ENCODE measurements at places on chromosomes 1 and 21. TPM values are rescaled to one million over a fixed set of nuclear protein-coding genes. Genes with fewer than 3 reads are reported as not detected.

GRCh38 chr21:28337315-28337714 lies 655.4 kb downstream of the LTN1 start:
- no peak overlapping the region for H3K4me3 ChIP-seq
- DNase-seq, result no peak
- H3K4me1 ChIP-seq, result no peaks in the 10 kb centered on the region
- H3K27ac ChIP-seq, result no peak overlapping the region

GRCh38 chr1:6245869-6246496 lies 2.0 kb downstream of the HES3 start:
- peaks cover 75% of the 10 kb centered on the region for H3K27me3 ChIP-seq
- peaks cover 6% of the 10 kb centered on the region for H3K4me1 ChIP-seq
- peak; percentile 67 for DNase-seq
- H3K27ac ChIP-seq, result no peak overlapping the region
- no peaks in the 10 kb centered on the region for H3K36me3 ChIP-seq

DNA sequence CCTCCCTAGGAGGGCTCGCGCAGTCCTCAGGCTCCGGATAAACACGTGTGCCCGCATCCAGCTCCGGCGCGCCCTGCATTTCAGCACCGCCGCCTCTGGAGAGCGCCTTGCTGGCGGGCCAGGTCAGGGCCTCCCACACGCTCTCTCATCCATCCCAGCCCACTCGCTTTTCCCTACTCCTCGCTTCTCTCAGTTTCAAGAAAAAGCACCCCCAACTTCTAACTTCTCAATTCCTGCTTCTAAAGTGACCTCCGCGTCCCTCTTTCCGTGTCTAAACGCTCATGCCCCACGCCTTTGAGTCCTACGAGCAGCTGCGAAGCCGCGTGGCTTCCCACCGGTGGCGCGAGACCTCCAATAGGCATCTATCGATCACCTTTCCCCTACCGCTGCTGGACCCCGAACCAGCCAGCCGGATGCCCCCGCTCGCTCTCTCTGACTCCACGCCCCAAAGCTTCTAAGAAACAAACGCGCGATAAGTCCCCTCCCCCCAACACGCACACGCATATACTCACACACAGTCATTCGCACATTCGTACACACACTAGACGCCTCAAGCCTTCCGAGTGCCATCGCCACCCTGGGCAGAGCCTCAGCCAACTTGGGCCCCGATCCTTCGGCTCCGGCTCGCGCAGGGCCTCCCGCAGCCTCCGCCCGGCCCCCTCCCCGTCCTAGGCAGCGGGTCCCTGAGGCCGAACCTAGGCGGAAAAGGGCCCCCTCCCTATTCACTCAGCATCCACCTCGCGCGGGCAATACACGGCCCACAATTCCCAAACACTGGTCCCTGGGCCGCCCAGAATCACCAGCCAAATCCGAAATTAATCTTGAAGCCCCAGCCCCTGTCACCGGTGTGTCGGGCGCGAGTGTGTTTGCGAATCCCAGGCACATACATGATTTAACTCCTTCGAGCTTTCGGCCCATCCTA lies 1.1 kb downstream of the NMNAT2 start:
- no peak overlapping the region for H3K27ac ChIP-seq
- peak; percentile 58 for DNase-seq
- peaks cover 23% of the 10 kb centered on the region for H3K4me1 ChIP-seq
- peaks cover 74% of the 10 kb centered on the region for H3K27me3 ChIP-seq
- H3K4me3 ChIP-seq, result peak overlapping the region; percentile 60

The DSTYK gene
- total RNA-seq, result 14.4 TPM

The CRP gene
- total RNA-seq, result not detected

DNA sequence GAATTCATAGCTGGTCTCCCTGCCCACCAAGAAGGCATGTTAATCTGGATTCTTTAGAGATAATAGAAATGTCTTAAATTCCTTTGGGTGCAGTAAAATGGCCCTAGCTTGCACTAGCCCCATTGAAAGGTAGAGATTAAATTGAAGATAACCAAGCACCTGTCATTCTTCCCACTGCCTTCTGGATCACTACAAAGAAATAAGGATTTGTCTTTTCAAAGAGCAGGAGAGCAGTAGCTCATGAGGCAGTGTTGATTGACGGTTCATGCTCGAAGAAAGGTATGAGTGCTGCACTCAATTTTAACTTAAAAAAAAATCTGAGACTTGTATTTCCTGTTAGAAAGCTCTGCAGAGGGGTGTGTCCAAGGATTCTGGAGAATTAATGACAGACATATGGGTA lies 74.9 kb upstream of the F3 start:
- no peak overlapping the region for H3K4me3 ChIP-seq
- H3K36me3 ChIP-seq, result no peaks in the 10 kb centered on the region
- no peak overlapping the region for H3K27ac ChIP-seq
- DNase-seq, result no peak
- peaks cover 10% of the 10 kb centered on the region for H3K27me3 ChIP-seq

GRCh38 chr1:28860332-28861073 lies 48.5 kb downstream of the OPRD1 start:
- H3K4me1 ChIP-seq, result no peaks in the 10 kb centered on the region
- H3K36me3 ChIP-seq, result no peaks in the 10 kb centered on the region
- no peak overlapping the region for H3K27ac ChIP-seq
- H3K27me3 ChIP-seq, result peaks cover 2% of the 10 kb centered on the region
- DNase-seq, result no peak

The ARHGAP29 gene
- not detected for total RNA-seq

DNA sequence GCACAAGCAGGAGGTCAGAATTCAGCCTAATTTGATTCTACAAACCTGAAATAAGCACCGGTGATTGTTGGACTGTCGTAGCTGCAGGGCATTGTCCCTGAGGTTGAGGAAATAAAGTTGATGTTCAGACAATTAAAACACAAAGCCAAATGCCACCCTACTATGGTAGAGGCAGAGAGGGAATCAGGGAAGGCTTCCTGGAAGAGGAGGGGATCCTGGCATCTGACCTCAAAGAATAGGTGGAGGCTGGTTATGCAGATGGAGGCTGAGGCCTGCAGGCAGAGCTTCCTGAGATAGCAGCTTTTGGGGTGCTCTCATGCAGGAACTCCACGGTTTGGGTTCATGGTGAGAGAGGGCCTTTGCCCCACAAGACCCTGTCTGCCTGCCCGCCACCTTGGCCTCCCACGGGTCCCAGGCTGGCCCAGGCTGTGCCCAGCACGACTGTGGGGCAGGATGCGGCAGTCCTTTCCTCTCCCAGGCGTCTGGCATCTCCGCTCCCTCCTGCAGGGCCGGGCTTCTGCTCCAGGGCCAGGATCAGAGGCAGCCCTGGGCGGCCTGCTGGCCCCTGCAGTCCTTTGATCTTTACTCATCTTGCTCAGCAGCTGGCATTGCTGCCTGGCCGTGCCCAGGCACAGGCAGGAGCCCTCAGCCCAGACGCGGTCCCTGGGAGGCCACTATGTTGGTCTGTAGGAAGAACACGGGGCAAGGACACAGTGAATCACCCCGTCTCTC lies 134.1 kb upstream of the VAMP3 start:
- no peak overlapping the region for H3K27ac ChIP-seq
- H3K27me3 ChIP-seq, result peaks cover 27% of the 10 kb centered on the region
- no peak for DNase-seq
- no peaks in the 10 kb centered on the region for H3K36me3 ChIP-seq
- no peaks in the 10 kb centered on the region for H3K4me1 ChIP-seq

The YY1AP1 gene
- 66.8 TPM for total RNA-seq

The GALE gene
- total RNA-seq, result 51.8 TPM

DNA sequence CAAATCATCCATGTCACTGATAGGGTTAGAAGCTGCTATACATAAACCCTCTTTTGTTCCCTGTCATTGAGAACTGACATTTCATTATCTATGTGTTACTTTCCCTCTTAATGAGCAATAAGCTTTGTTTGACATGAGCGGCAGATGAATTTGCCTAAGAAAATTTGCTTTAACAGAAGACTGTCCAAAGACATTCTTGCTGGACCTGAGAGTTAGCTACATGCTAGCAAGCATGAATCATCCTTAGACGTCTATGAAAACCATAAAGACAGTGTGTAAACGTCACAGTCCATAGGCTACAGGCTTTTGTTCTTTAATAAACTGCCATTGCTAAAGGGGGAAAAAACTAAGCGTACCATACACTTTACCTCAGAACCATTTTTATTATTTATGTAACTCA lies 73.1 kb downstream of the TNFSF4 start:
- no peak overlapping the region for H3K27ac ChIP-seq
- no peaks in the 10 kb centered on the region for H3K4me1 ChIP-seq
- DNase-seq, result no peak
- H3K27me3 ChIP-seq, result no peaks in the 10 kb centered on the region
- H3K36me3 ChIP-seq, result no peaks in the 10 kb centered on the region
- H3K4me3 ChIP-seq, result no peak overlapping the region

DNA sequence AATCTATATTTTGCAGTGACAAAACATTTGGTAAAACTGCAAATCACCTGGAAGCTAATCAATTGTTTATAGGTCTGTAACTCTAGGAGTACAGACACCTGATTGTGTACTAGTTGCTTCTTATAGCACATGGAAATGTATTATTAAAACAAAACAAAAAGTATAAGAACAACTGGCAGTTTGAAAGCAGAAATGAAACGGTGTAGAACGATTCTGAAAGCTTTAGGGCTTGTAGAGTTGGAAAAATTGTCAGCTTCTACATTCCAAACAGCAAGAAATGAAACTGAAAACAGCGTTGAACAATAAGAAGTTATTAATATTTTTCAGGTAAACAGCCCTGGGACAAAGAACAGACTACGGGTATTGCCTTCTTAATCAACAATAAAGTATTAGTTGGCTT lies 273.3 kb downstream of the OLFM3 start:
- no peaks in the 10 kb centered on the region for H3K27me3 ChIP-seq
- H3K4me3 ChIP-seq, result no peak overlapping the region
- no peaks in the 10 kb centered on the region for H3K4me1 ChIP-seq
- no peak for DNase-seq
- no peaks in the 10 kb centered on the region for H3K36me3 ChIP-seq

- no peaks in the 10 kb centered on the region for H3K27me3 ChIP-seq
- H3K36me3 ChIP-seq, result peaks cover 64% of the 10 kb centered on the region
- no peak overlapping the region for H3K27ac ChIP-seq
- H3K4me1 ChIP-seq, result no peaks in the 10 kb centered on the region
These were observed 135.1 kb downstream of the RPS6KC1 start for GRCh38 chr1:213186168-213186567.

- H3K4me3 ChIP-seq, result peak overlapping the region; percentile 87
- peaks cover 46% of the 10 kb centered on the region for H3K4me1 ChIP-seq
- no peaks in the 10 kb centered on the region for H3K27me3 ChIP-seq
- H3K36me3 ChIP-seq, result peaks cover 20% of the 10 kb centered on the region
- DNase-seq, result no peak
- H3K27ac ChIP-seq, result peak overlapping the region; percentile 78
These were observed 1.4 kb downstream of the PEA15 start for GRCh38 chr1:160206421-160207117.

The SH2D1B gene
- total RNA-seq, result not detected

DNA sequence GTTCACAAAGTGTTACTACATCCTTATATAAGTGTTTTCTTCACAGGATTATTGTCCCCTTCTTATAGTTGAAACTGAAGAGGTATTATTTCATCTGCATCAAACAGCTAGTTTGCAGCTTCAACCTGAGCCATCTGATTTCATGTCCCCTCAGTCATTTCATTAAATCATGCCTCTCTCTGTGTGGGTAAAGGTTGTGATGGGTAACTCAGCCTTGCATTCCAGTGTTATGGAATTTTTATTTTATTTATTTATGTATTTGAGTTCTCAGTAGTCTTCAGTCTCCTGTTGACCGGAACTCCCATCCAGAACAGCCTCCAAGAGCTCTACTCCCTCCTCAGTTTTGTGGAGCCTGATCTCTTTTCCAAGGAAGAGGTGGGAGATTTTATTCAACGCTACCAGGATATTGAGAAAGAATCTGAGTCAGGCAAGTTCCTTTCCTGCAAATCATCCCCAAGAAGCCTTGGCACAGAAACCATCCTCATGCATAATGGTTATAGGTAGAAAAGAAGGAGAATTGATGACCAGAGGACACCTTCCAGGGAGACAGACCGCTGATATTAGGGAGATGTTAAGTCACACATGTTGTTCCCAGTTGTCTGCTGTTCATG lies 21.8 kb downstream of the CHD1L start:
- no peak overlapping the region for H3K4me3 ChIP-seq
- peaks cover 41% of the 10 kb centered on the region for H3K36me3 ChIP-seq
- no peaks in the 10 kb centered on the region for H3K4me1 ChIP-seq
- H3K27me3 ChIP-seq, result no peaks in the 10 kb centered on the region

The S100A7A gene
- total RNA-seq, result not detected

DNA sequence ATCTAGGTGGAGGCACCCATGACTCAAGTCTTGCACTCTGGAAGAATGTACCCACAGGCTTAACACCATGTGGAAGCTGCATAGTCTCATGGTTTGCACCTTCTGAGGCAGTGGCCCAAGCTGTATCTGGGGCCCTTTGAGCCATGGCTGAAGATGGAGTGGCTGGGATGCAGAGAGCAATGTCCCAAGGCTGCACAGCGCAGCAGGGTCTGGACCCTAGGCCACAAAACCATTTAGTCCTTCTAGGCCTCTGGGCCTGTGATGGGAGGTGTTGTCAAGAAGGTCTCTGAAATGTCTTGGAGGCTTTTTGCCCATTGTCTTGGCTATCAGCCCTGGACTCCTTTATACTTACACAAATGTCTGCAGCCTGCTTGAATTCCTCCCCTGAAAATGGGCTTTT lies 21.4 kb upstream of the FCRL3 start:
- no peak for DNase-seq
- no peaks in the 10 kb centered on the region for H3K27me3 ChIP-seq
- H3K4me3 ChIP-seq, result no peak overlapping the region
- peaks cover 9% of the 10 kb centered on the region for H3K4me1 ChIP-seq

GRCh38 chr1:48753293-48753692 lies 23.4 kb downstream of the BEND5 start:
- no peak overlapping the region for H3K4me3 ChIP-seq
- no peak for DNase-seq
- H3K27ac ChIP-seq, result no peak overlapping the region
- H3K36me3 ChIP-seq, result peaks cover 31% of the 10 kb centered on the region
- H3K4me1 ChIP-seq, result peaks cover 23% of the 10 kb centered on the region

The LRRC71 gene
- total RNA-seq, result not detected

The NR5A2 gene
- 0.08 TPM for total RNA-seq

DNA sequence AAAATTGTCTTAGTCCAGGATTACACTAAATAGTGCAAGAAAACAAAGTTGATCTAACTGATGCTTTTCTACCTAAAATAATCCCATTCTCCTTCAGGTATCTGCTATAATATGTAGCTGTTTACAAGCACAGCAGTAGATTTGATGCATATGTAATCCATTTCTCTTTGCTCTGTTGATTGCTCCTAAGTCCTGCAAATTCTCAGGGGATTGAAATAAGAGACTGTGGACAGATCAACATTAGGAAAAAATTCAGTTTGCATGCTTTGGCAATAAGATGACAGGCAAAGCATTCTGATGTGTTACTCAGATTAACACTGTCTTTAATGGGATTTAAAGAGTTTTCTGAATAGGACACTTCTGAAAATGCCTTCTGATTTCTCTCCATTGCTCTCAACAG lies 34.7 kb downstream of the RNF11 start:
- peaks cover 19% of the 10 kb centered on the region for H3K36me3 ChIP-seq
- H3K27ac ChIP-seq, result no peak overlapping the region
- H3K27me3 ChIP-seq, result no peaks in the 10 kb centered on the region
- no peak for DNase-seq
- no peak overlapping the region for H3K4me3 ChIP-seq

The CCDC185 gene
- not detected for total RNA-seq

All from activated naive CD8-positive, alpha-beta T cell treated with anti-CD3 and anti-CD28 coated beads for 36 hours (primary cell).